Right hindlimb (tissue), 1 donor: ENCODE measurements at places on chromosomes 6 and 20.
A peak's percentile ranks its signal among the peaks of the same experiment; 100 is the strongest.

DNA sequence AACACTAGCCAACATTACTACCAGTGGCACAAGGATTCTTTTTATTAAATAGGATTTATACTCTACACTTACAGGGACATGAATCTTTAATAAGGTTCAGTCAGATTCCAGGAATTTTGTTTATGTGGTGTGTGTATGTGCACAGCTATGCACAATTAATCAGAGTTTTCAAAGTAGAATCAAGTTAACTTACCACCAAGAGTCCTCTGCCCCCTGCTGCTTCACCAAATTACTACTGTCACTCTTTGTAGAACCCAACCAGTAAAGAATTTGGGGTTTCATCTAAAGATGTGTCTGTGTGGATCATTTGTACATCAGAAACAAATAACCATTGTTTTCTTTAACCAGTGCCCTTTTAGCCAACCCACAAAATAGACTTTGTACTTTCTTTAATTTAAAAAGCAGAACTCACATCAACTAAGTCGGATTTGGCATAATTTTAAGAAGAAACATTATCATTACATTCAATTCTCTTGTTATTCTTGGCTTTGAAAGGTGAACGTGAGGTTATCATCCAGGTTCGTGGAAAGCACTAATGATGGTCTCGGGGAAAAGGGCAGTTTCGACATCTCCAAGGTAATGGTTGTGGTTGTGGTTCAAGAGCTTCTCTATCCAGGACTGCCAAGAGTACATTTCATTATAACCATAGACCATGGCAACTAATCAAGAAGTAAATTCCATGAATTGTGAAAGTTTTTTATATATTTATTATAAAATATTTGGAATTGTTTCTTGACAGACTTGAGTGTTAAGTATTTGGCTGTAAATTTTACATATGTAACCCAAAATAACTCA is 514.3 kb upstream of the ID4 start:
- DNase-seq: no peak

GRCh38 chr6:111732390-111732789 is 126.7 kb upstream of the TRAF3IP2 start:
- DNase-seq: no peak

DNA sequence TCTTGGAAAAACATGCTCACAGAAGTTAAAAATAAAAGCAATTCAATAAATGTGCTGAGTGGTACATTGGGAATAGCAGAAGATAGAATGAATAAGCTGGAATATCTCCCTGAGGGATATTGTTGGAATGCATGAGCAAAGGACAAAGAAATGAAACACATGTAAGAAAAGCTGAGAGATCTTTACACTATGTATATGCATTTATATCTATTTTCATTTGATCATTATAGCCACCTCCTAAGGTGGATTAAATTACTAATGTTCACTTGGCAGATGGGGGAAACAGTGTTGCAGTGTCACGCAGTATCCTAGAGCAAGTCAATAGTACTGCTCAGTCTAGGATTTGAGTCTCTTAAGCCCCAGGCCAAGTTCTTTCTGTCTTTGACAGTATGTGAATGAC is 542.0 kb upstream of the MARCKS start:
- DNase-seq: no peak

DNA sequence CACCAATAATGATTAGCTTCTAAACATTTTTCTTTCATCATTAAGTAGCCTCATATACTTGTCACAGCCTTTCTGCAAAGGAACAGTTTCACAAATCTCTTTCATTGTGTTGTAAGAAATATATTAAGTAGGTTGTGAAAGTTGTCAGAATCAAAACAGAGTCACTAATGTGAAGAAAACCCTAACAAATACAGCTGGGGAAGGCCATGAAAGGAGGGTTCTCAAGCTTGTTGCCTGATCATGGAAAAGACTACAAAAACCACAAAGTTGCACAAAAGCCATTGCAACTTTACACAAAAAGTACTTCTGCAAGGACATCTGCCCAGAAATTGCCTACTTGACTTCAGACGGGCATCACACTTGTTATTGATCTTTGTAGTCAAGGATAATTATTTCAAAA is 216.1 kb downstream of the ALDH8A1 start:
- DNase-seq: no peak

- no peak for DNase-seq
These were observed 84.1 kb downstream of the RNF217 start for GRCh38 chr6:125046107-125046925.

DNA sequence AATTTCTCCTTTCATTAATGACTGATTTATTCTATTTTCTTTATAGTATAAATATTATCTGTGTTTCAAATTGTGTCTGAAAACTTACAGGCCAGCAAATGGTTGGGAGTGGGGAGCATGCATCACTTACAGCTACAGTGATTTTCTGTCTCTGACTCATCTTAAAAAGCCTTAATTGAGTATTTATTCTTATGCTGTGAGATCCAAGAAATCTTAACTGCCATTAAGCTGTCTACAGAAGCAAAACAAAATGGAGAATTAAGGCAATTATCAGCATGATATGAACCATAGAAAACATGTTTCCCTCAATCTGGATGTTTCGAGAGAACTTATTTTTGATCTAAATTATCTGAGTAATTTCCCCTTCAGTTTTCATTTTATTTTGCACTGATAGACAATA is 831.2 kb downstream of the KIF16B start:
- DNase-seq: no peak

DNA sequence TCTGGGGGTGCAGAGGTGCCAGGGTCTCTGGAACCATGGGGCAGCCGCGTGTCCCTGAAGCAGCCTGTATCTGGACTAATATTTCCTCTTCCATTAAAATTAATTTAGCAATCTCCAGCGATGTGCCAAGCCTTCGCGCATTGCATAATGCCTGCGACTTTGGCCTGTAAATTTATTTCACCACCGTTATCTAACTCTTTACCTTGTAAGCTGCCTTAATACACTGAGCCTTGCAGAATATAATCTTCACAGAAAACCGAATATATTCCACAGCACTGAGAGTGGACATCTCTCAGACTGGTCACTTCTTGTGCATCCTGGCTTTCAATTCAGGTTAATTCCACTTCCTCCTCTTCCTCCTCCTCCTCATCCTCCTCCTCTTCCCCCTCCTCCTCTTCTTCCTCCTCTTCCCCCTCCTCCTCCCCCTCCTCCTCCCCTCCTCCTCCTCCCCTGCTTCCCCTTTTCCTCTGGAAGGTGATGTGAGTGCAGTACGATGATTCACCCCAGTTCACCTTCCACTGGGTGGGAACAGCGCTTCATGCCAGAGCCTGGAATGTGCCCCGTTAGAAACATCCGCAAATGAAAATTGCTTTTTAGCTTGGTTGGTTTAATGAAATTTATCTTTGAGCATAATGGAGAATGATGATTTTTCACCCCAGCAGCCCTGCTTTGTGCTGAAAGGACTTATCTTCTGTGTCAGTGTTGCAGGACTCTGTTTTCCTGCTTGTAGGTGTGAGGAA is 101.4 kb downstream of the CDH4 start:
- DNase-seq: no peak

DNA sequence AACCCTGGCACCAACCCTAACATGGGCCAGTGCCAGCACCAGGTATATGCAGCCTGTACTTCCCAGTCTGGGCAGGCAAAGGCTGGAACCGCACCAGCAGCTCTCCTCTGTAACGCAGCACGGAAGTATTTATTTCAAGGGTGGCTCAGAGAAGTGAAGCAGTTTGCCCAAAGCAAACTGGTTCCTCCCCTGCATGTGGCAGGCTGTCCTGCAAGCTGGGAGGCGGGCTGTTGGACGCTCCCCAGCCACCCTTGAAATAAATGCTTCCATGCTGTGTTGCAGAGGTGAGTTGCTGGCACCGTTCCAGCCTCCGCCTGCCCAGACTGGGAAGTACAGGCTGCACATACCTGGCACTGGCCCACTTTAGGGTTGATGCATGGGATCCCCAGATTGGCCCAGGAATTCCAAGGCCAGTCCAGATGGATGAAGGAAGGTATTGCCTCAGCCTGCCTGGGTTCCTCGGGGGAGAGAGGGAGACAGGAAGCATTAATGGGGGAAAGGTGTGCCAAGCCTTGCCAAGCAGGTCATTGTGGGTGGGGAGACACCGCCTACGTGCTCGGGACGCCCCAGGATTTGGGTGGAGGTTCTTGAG is 49.8 kb downstream of the PPARD start:
- DNase-seq: no peak

- no peak for DNase-seq
These were observed 152.2 kb upstream of the SOX4 start for GRCh38 chr6:21441386-21441785.

GRCh38 chr6:20653085-20653479 is 118.8 kb downstream of the CDKAL1 start:
- DNase-seq: no peak

DNA sequence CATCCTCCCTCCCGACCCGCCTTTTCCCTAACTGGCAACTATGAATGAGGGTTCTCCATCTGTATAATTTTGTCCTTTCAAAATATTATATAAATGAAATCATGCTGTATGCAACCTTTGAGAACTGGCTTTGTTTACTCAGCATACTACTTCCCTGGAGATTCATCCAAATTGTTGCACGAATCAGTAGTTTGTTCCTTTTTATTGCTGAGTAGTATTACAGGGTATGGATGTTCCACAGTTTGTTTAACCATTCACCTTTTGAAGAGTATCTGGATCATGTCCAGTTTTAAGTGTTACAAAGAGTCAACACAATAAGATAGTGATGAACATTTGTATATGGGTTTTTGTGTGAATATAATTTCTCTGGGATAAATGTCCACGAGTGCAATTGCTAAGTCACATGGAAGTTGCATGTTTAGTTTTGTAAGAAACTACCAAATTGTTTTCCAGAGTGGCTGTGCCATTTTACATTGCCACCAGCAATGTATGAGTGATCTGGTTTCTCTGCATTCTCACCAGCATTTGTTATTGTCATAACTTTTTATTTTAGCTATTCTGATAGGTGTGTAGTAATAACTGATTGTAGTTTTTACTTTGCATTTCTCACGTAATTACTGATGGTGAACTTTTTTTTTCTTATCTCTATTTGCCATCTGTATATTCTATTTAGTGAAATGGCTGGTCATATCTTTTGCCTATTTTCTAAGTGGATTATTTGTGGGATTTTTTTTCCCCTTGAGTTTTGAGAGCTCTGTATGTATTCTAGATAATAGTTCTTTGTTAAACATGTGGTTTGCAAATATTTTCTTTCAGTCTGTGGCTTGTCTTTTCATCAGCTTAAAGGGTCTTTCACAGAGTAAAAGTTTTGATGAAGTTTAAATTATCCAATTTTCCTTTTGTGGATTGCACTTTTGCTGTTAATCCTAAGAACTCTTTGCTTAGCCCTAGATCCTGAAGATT is 14.4 kb upstream of the RNF24 start:
- DNase-seq: no peak

DNA sequence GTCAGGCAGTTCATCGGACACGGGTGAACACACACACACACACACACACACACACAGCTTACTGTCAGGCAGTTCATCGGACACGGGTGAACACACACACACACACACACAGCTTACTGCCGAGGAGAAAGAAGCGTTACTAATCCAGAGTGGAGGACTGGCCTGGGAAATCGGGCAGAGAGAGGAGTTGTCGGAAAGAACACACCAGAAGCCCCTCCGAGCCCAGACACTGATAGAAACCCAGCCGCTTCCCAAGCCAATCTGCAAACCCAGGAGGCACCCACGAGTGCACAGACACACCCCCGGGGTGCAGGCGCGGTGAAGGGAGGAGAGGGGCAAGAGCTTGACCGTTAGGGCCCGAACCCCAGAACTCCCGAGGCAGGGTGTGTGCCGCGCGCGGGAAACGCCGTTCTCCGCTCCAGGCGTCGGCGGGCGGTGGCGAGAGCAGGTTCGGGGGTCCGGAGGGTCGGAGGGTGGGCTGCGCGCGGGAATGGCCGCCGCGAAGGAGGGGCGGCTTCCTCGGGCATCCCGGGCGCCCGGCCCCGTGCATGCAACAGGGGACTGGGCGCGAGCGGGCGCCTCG is 636 bp downstream of the ELOVL2 start:
- peak; percentile 50 for DNase-seq

GRCh38 chr6:15434823-15435380 is 189.0 kb downstream of the JARID2 start:
- no peak for DNase-seq

DNA sequence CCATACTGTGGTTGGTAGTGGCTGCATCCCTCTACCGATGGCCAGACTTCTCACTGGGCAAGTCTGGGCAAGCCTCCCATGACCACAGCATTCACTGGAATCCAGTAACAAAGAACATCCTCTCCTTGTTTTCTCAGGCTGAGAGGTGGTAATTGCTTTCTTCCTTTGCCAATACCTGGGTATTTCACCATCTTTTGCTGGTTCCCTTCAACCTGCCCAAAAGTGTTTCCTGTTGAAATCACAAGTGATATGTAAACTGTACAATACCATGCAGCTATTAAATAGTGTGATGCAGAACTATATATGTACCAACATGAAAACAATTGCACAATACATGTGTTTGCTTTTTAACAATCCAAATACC is at the start of gene PTCHD4:
TSS of gene PTCHD4 (minus strand) at position 55 of the 364 bp plus-strand sequence. CDS start 42,240 bp downstream, outside the sequence.
- DNase-seq: no peak

DNA sequence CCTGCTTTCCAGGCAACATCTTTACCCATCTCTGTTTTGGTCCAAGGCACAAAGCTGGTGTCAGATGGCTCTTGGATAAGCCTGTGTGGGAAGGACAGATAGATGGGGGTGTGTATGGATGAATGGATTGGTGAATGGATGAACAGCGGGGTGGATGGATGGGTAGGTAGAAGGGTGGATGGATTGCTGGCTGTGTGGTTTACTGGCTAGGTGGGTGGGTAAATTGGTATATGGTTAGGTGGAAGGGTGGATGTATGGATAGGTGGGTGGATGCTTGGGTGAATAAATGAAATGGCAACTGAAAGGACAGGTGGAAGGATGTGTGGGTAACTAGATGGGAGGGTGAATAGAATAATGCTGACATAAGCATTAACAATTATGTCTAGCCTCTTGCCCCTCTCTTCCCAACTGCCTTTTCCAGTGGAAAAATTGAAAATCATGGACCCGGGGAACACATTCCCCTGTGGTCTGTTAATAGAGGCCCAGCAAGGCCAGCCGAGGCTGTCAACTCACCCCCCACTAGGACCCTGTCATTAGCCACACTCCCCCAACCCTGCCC is 43.8 kb upstream of the RSPO4 start:
- DNase-seq: no peak

DNA sequence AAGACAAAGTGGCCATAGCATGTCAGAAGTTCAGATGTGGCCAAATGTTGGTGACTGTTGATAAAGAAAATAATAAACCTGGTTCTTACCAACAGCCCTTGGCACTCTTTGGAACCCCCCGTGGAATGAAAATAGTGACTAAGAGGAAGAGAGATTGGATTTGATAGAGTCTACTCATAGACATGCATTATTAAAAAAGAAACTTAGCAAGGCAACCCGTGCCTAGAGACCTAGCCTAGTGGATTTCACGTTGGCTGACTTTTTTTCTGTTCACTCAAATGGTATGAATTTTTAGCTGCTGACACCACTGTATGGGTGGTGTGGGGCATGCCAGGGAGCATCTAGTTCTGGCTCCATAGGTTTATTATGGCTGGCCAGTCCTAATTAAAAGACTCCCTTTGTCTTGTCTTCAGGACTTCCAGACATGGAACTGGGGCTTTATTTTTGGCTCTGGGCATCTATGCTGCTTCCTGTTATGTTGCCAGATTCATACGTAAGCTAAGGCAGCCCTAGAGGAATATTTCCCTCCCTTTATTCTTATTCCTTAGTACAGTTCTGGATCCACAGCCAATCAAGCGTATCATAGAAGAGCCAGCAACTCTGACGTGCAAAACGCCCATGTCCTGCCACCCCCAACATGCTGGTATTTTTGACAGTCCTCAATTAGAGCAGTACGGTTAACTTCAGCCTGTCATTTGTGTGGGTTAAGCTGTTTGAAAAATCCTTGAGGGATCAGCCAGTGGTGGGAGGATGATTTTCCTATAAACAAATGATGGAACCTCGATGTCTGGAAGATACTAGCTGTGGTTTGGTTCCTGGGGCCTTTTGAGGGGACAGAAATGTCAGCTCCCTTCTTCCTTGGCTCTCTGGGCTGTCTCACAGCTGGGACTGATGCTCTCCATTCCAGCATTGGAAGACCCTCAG is 127.5 kb downstream of the ISM1 start:
- DNase-seq: peak; percentile 55
